ENCODE measurements at places on chromosomes 3 and 15.
A peak's percentile ranks its signal among the peaks of the same experiment; 100 is the strongest.

- no peak for DNase-seq
Measured at GRCh38 chr3:195348426-195349115, 77.6 kb upstream of the XXYLT1 start.

- DNase-seq: peak; percentile 67
Measured at GRCh38 chr3:52446631-52447511, 2.0 kb upstream of the SEMA3G start.

- DNase-seq: no peak
Measured at GRCh38 chr15:52760562-52760961, 29.6 kb downstream of the ONECUT1 start.

DNA sequence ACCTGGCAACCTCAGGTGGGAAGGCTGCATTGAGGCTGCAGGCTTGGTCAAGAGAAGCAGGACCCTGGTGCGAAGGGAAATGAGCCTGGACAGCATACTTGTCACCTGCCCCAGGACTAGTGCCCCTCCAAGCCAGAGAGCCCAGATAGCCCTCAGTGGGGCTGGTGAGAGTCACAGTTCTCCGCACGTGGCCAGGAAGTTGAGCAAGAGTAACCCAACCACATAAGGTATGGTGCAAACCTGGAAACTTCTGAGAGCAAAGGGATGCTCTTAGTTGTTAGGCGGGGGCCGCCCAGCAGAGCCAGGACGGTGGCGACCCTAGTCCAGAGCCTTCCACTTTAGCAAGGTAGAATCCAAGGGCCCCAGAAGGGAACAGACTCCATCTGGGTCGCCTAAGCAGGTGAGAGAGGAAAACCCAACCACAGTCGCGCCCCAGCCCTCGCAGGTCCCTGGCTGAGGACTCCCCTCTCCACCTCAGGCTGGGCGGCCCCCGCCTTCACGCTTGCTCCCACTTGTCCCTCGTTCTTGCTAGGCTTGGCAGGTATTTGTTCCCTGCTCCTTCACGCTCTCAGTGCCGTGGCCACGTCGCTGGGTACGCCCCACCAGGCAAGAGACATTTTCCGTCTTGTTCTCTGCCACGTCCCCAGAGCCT lies 1.1 kb upstream of the VPS18 start:
- DNase-seq: no peak

GRCh38 chr3:45760878-45761711 lies 35.2 kb downstream of the SLC6A20 start:
- peak; percentile 23 for DNase-seq

- DNase-seq: no peak
Measured at GRCh38 chr15:70720228-70721016, 42.9 kb downstream of the UACA start.

- DNase-seq: no peak
Measured at GRCh38 chr15:33963831-33964664, 4.2 kb upstream of the CHRM5 start.

DNA sequence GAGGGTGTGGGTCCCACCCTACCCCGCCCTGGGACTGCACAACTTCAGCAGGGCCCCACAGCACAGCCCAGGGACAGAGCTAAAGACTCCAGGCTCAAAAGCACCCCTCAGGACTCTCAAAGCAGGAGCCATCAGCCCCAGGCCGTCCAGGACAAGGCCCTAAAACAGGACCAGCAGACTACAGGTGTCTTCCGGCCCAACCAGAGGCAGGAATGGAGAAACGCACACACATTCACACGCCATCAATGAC lies 26.1 kb downstream of the ATRIP start:
- DNase-seq: no peak

DNA sequence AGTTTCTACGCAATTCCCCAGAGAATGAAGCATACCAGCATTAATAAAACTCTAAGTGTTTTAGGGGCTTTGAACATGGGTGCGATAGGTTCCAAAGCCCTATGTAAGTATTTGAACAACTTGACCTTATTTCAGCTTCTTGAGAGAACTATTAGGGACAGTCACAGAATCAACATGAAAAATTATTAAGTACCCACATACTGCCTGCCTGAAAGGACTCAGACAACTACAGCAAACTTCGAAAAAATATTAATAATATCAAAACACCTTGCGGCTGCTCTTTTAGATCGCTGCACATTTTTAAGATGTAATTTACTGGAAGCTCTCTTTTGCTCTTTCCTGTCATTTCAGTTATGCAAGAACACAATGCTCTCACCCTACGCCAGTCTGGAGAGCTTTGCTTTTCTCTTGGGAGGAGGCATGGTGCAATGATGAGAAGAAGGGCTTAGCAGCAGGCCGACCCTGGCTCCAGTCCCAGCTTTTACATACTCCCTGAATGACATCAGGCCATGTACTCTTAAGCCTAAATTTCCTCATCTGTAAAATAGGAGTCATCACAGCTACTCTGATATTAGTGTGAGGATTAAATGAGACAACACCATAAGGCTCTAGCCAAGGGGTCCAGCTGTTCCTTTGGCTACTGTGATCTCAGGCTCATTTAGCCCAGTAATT lies 640.7 kb downstream of the FHIT start:
- no peak for DNase-seq

GRCh38 chr15:30675126-30675525 lies 49.2 kb downstream of the ARHGAP11B start:
- DNase-seq: no peak

DNA sequence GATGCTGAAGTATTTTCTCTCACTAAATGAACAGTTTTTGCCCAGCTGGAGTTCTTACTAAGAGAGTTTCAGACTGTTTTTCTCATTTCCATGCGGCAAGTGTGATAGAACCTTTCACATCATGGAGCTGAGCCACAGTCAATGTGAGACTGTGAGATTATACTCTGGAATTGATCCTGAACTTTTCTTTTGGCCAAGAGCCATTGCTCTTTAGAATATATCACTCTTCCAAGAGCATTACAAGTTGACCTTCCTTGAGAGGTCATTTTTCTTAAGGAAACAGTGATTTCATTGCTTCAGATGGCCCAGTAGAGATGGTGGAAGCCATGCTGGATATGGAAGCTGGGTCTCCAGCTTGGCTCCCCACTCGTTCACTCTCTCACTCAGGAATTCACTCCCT lies 212.9 kb upstream of the UMPS start:
- DNase-seq: no peak

Measured in stimulated activated CD4-positive, alpha-beta T cell treated with anti-CD3 and anti-CD28 coated beads, Interleukin-1b, Interleukin-23, amount 100 ng/mL, for 4 hours (primary cell).